ENCODE measurements at places on chromosomes 5 and 9.

DNA sequence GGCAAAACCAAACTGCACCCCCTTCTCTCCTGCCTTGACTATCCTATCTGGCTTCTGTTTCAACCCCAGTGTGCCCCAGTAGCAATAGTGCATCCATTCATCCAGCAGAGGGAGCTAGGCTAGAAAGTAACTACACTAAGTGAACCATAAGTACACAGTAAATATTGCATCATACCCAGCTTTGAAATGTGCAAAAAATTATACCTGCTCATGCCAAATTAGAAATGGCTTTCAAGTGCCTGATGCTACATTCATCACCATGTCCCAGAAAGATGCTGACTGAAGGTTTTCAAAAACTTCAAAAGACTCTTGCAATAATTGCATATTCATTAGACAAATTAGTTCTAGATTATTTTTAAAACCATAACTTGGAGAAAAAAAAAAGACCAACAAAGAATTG is 153.5 kb downstream of the PRELID2 start:
- peak; percentile 70 for DNase-seq

GRCh38 chr5:4579679-4580078 is 560.5 kb upstream of the ADAMTS16 start:
- DNase-seq = no peak

- no peak for DNase-seq
Observed at GRCh38 chr5:146699664-146700418, 178.7 kb downstream of the PPP2R2B start.

DNA sequence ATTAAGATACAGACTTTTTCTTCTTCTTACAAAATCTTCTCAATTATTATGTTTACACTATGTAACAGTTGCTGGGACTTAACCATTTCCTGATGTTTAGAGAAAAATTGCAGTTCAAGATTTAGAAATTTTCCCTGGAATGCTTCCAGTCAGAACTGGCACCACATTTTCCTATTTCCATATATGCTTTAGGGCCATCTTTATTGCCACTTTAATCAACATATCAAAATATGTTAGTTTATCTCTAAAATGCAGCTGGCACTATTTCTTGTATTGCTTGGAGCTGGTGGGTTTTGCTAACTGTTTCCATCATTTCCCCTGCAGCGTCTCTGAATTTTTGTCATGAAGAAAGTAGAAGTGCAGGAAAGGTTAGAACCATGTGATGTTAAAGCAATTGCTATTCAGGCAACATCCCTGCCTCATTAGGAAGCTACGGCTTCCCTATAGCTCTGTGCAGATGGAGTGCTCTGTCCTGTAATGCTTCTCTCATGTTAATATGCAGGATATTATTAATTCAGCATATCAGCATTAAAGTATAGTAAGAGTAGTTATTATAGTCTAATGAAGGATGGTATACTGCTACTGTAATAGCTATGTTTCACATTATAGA is 269.1 kb downstream of the MTRR start:
- no peak for DNase-seq

DNA sequence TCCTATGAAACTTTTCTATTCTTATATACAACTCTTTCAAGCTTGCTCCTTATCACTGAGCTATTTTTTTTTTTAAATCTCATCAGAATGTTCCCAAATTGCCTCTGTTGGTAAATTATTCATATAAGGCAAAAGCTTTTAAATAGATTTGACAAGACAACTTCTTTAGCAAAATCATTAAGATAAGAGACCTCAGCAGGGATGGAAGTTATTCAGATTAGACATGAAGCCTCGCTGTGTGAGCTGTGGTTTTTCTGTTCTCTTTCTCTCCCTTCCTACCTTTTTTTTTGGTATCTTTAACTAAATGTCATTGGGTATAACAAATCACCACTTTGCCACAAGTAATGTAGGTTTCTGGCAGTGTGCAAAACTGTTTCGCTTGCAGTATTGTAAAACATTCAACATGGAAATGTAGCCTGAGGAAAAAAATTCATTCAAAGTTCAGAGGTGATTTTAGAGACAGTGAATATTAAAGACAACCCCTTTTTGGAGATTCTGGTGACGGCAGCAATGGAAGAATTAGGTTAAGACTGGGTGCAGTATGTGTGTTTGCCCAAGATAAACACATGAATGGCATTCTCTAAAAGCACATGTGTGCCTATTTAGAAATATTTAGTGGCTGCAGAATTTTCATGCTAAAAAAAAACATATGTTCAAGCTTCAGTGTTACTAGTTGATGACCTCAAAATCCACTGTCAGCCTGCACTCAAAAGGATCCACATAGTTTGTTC is 467.1 kb downstream of the ZNF608 start:
- DNase-seq = no peak

DNA sequence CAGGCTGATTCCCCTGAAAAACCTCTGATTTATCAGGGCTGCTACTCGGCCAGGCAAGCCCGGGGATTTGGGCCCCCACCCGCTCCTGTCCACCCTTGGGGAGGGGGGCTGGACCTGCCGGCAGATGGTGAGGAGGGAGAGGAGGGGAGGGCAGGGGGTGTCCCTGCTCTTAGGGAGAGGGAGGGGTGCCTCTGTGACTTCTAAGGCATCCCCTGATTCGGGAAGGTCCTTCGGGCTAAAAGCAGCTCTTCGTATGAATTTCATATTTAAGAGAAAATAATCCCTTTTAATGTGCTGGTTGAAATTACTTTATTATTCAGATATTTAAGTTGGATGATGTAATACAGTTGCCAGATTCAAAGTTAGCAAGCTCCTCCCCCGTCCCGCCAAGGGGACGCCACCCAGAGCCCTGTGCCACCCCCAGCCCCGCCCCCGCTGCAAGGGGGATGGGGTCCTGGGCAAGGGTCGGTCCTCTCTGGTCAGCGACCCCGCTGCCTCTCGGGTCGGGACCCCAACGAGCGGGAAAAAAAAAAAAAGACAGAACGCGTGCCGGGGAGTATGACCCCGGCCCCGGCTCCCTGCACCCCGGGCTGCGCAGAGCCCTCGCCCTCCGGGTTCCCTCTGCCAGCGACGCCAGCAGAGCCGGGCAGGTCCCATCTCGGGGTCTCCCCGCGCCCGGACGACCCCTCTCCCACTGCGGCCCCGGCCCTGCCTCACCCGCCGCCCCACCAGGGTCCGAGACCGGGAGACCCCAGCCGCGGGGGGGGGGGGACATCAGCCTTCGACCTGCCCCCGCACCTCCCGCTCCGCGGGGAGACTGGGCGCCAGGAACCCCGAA is 12.4 kb downstream of the LHX3 start:
- DNase-seq = no peak

Measured in AG10803 (cell line).